ENCODE measurements at places on chromosomes 6 and 20.

- DNase-seq, result no peak
Measured at GRCh38 chr6:36824253-36824652, 15.0 kb downstream of the CPNE5 start.

DNA sequence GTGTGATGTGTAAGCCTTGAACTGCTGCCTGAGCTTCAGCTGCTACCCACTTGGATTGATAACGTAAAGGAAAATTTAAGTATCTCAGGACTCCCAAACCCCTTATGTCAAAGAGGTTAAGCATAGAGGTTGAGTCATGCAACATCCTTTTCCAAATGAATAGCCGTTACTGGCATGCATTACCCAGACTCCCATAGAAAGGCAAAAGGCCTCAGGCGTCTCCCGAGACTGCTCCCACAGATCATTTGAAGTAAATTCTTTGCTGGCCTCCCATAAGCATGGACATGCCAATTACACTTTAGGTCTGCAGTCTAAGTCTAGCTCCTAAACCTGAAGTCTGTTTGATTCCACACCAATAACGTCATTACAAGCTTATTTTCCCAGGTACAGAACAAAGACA lies 14.7 kb downstream of the IPCEF1 start:
- no peak for DNase-seq

- no peak for DNase-seq
Measured at GRCh38 chr20:8000796-8001195, 18.8 kb downstream of the TMX4 start.

GRCh38 chr20:17786221-17786718 lies 86.5 kb downstream of the BANF2 start:
- no peak for DNase-seq

GRCh38 chr20:54043076-54043967 lies 27.1 kb downstream of the BCAS1 start:
- no peak for DNase-seq

DNA sequence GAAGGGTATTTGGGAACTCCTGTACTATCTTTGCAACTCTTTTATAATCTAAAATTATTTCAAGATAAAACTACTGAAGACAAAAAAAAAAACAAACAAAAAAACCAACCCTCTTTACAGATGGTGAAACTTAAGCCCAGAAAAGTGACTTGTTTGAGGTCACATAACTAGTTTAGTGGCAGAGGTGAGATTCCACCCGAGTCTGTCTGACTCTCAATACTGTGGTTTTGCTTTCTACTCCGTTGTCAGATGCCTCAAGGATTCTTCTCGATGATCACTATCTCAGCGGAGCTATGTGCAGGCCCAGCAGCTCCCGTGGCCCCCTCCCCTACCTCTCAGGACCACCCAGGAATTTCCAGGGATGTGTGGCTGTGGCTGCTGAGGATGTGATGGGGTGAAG lies 36.1 kb upstream of the KCNB1 start:
- DNase-seq, result no peak

DNA sequence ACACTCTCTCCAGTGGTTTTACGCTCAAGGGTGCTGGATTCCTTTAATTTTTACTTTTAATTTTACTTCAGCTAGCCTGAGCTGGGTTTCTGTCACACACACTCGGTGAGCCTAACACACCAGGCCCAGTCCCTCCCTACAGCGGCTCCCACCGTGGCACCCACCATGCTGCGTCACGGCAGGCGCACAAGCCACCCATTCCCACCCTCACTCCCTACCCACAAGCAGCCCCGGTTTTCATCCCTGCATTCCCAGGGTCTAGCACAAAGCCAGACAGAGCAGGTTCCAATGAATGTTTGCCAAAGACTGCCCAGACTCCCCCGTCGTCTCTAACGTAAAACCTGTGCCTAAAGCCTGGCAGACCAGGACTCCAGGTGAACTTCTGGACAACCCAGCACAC lies 50.3 kb downstream of the MYH7B start:
- no peak for DNase-seq

- no peak for DNase-seq
Measured at GRCh38 chr6:46136831-46137230, 7.0 kb downstream of the ENPP4 start.

DNA sequence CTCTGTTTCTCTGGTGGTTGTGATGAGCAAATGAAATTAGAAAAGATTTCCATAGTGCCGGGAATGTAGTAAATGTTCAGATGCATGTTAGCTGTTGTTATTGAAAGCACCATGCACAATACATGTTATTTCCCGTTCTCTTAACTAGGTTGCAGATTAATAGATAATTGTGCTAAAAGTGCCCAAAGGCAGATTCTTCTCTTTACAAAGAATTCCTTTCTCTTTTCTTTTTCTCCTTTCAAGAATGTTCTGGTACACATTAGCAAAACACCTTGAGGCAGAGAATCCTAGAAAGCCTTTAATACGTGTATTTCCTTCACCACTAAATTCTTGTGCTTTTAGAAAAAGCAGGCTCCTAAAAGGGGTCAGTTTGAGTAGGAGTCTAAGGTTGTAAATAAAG lies 121.1 kb upstream of the ASF1A start:
- DNase-seq, result no peak

- no peak for DNase-seq
Measured at GRCh38 chr6:112701201-112701600, 354.1 kb downstream of the RFPL4B start.

DNA sequence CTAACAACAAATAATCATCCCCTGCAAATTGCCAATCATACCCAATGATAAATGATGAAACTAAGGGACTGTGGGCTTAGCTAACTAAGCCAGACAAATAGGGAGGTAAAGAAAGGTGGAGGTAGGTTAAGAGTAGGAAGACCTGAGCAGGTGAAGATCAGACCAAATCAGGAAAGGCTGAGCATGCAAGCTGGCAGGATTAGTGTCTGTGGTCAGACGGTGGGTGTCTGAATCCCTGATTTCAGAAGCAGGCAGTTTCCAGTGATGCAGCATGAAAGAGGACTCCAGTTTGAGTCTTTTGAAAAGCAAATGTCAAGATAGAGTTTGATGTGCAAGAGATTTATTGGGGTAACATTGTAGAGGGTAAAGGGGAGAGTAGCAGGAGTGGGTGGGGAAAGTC lies 181.4 kb upstream of the MYLIP start:
- no peak for DNase-seq

DNA sequence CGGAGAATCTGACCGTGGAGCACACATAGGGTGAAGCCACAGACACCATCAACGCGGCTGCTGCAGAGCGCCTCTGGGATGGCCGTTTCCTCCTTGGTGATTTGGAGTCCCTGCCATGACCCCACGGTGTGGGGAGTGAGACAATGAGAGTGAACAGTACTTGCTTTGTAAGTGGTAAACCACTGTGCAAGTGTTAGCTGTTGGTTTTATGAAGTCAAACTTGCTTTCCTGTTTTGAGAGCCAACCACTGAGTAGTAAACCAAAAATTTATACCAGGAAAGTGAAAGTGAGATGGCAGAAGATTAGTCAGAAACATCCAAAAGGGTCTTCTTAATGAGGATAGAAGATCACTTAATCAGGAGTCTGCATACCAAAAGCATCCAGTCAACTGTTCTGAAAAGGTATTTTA lies 160.7 kb downstream of the FOXC1 start:
- DNase-seq, result peak; percentile 21

GRCh38 chr6:142378138-142378875 lies 76.5 kb downstream of the ADGRG6 start:
- no peak for DNase-seq

DNA sequence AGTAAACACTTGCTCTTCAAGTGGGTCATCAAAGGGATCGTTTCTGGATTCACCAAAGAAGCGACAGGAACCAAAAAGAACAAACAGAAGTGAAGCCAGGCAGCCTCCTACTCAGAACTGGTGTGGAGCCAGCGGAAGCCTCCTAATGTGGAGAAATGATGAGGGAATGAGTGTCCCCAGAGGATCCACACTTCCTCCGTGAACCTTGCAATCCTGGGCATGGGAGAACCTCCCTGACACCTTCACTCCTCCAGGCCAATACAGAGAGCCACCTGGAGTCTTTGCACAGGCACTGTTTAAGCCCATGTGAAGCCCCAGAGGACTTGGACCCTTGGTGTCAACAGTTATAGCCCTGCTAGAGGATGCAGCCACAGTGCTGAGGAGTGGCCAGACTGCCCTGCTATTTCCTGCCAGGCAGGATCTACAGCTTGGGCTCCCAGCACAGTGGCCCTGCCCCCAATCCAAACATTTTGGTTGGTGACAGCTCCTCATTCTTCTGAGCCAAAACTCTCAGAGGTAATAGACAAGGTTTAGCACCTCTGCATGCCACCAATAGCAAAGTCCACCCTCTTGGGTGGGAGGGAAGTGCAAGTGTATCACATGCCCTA lies 23.2 kb upstream of the SERINC1 start:
- DNase-seq, result no peak

GRCh38 chr6:107161521-107161920 lies 46.2 kb upstream of the BEND3 start:
- DNase-seq, result no peak

- DNase-seq, result no peak
Measured at GRCh38 chr20:38947931-38948362, 14.2 kb upstream of the DHX35 start.

- no peak for DNase-seq
Measured at GRCh38 chr6:114339706-114340105, 3.1 kb downstream of the HS3ST5 start.

DNA sequence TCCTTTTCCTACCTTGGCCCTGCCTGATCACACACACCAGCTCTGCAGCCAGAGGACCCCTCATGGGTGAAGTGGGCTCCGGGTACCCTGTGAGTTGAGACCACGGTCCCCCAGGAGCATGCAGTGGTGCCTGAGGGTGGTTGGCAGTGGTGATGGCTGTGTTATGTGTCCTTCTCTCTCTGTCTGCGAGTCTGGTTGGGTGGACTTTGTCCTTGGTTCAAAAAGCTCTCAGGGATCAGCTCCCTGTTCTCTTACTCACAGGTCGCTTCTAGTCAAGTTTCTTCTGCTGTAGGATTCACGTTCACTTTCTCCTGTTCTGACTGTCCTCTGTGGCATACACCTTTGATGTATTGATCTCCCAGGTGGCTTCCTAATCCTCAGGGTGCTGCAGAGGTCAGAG lies 84.6 kb downstream of the TXNDC5 start:
- no peak for DNase-seq

DNA sequence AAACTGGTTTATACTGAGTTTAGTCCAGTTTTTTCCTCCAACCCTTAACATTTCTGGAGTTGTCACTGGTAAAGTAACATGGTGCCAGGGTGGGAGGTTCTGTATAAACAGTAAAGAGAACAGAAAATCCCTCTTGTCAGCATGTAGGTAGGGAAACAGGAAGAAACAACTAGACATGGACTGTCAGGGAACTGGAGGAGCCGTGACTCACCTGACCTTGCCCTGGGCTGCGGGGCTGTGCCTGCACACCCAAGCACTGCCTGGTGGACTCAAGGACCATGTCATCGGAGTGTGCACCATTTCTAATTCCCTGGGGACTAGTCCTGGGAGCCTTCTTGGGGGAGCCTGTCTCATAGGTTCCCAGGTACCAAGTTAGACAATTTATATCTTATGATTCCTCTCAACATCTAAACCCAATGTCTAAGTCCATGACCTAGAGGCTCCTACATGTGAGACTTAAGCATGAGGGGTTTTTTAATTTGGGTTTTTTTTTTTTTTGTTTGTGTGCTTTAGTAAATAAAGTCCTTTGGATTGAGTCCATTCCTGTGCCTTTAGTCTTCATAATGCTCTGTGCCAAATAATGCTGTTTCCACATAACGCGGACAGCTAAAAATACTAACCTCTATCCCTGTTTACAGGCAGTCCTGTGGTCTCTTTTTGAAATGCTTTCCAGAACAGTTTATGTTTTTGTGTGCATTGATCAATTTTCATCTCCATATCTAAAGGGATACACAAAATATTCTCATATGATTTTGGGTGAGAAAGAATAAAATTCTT lies 136.9 kb upstream of the SUPT3H start:
- no peak for DNase-seq

DNA sequence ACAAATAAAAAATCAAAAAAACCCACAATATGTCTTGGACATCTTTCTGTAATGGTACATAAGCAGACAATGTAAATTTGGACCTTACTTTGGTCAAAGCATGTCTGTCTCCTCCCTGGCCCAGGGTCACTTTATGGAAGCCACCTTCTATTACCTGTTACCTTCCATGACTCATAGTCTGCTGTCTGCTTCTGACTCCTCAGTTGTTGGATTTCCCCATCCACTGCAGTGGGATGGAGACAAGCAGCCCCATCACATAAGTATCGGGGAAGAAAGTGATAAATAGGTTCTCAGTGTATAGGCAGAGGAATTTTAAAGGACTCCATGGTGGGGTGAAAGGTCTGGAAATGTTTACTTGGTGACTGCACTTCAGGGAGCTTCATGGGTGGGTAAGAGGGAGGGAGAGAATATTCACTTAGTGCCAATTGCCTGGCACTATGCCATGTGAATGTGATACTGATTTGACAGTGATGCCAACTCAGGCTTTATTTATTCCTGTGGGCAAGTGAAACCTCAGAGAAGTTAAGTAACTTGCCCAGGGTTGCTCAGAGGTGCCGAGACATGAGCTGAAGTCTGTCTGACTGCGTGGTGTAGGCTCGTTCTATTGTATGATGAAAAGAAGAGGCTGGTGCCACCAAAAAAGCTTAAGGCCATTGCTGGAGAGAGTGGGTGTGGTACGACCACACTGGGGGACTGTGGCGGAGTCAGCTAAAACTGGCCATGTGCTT lies 175.6 kb upstream of the RNF24 start:
- no peak for DNase-seq

GRCh38 chr6:153117986-153118879 lies 12.8 kb downstream of the RGS17 start:
- DNase-seq, result no peak

DNA sequence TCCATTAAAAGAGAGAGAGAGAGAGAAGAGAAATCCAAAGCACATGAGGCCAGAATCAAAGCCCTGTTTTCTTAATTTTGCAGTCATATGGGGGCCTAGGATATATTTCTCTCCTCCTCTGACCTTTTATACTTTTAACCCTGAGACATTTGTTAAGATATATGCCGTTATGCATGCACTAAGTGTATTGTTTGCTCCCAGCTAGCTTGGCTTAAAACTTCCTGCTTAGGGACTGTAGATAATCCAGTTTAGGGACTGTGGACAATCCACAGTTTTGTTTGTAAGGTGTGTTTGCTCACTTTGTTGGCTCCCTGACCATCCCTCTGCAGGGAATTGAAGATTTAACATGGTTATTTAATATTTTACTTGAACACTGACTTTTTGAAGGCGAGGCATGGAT lies 166.3 kb upstream of the TSHZ2 start:
- no peak for DNase-seq

- no peak for DNase-seq
Measured at GRCh38 chr20:63402860-63403220, 41.7 kb upstream of the CHRNA4 start.
